GM18507 (cell line): ENCODE measurements at places on chromosomes 16 and 17.
A peak's percentile ranks its signal among the peaks of the same experiment; 100 is the strongest.

DNA sequence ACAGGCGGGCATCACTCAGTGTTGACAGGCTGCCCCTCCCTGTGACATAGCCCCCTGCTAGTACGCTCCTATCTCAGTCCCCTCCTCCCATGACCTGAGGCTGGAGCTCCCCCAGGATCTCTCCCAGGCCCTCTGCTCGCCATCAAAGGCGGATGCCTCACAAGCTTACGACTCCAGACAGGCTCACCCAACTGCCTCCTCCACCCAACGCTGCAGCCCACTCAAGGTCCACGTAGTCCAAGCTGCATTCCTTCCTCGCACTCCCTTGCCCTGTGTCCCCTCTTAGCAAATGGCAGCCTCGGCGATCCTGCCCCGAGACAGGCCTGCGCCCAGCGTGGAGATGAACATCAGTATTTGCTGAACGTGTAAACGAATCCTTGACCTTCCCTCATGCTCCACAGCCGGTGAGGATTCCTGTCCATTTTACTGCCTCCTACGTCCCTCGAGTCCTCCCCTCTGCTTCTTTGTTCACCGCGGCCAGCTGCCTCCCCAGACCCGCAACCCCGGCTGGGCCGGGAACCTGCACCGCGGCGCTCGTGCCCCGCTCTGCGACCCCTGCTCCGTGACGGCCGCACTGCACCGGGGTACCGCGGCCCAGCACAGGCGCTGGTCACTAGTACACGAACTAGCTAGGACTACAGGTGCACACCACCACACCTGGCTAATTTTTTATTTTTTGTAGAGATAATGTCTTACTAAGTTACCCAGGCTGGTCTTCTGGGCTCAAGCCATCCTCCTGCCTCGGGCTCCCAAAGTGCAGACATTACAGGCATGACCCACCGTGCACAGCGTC lies 838 bp upstream of the TMEM97 start:
- no peak for DNase-seq

- DNase-seq = no peak
Observed at GRCh38 chr16:56120447-56121155, 70.7 kb upstream of the GNAO1 start.

GRCh38 chr16:71537643-71538042 lies 11.4 kb downstream of the CHST4 start:
- peak; percentile 36 for DNase-seq

- no peak for DNase-seq
Observed at GRCh38 chr17:10125531-10126275, 72.7 kb downstream of the GAS7 start.
